ENCODE measurements at places on chromosomes 7 and 10. TPM values are rescaled to one million over a fixed set of nuclear protein-coding genes. Genes with fewer than 3 reads are reported as not detected.

The WIPF3 gene
- total RNA-seq, result not detected

The UBTD1 gene
- total RNA-seq, result 1.8 TPM

The POLR2J2 gene
- total RNA-seq, result 21.5 TPM

The OPN4 gene
- not detected for total RNA-seq

The AKR1C8 gene
- 0.22 TPM for total RNA-seq

The ITGB1 gene
- 61.4 TPM for total RNA-seq

The DENND2A gene
- not detected for total RNA-seq

The RASSF4 gene
- 1.3 TPM for total RNA-seq

DNA sequence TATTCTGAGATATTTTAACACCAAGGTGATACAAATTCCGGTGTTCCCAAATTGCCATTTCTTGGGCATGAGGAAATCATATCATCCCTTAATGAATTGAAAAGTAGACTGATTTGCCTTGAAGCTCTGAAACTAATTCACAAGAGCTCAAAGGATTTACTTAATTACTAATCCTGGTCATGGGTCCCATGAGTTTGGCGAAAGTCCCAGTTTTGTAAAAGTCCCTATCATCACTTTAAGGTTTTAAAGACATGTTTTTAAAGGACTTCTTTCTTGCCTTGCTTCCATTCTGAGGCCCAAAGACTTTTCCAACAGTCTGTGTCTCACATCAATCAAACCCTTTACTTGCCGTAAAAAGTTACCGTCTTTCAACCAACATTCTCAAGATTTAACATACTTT is 377.9 kb downstream of the DNAJB9 start:
- no peak for DNase-seq

DNA sequence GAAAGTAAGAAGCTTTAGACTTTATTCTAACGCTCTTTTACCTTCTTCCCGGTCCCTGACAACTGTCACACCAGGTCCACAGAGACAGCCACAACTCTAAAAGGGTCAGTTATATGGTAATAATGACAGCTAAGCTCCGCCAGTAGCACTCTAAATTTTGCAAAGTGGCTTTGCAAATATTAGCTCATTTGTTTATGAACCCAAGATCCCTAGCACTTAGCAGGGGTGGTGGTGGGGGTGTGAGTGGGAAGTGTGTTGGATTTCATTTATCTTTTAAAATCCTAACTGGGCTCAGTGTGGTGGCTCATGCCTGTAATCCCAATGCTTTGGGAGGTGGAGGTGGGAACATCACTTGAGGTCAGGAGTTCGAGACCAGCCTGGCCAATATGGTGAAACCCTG is 34.8 kb upstream of the SDK1 start:
- no peak for DNase-seq

DNA sequence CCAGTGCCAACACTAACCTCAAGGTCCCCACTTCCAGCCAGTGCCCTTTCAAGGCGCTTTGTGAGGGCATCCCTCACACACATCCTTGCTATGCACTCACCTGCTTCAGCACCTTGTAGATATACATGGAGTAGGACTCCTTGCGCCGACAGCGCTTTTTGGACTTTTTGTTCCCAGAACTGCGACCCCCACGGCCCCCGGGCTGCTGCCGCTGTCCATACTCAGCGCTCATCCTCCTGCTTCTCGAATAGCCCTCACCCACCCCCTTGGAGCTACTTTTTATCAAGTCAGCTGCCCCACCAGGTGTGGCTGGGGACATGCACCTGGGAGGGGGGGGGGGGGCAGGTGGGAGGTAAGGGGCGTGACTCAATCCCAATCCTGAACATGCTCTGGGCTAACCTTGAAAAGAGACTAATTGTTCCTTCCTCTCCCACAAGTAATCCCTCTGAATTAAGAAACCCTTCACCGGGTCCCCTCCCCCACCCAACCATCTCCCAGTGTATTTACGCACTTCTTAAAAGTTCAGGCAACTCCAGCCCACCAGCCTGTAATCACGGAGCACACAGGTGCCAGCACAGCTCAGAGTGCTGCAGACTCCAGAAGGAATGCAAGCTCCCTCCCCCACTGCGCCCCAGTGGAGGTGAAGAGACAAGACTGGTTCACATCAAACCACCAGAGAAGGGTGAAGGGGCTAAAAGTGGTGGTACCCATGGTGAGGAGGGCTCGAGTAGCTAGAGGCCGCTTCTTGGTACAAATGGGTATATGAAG is at the start of gene H2BK1:
TSS of gene H2BK1 (minus strand) at position 402 of the 768 bp plus-strand sequence. CDS start at position 232, 170 bp downstream.
- DNase-seq, result no peak

- no peak for DNase-seq
These were observed 695.9 kb upstream of the GRM3 start for GRCh38 chr7:85947767-85948166.

DNA sequence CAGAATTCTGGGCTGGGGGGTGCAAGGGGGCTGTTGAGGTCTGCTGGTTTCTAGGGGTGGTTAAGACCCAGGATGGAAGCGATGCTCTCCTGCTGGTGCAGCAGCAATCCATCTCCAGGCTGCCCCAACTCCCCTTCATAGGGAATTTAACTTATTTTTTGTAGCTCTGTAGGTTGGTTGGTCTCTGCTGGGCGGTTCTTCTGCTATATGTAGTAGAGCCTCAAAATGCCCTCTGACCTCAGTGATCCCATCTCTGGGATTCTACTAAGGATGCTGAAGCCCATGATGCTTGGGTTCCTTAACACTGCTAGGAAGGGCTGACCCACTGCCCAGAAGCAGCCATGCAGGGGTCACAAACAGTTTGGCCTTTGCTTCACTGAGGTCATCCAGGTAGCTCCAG is 49.2 kb downstream of the LRRC20 start:
- no peak for DNase-seq

GRCh38 chr10:78309536-78310237 is 276.0 kb downstream of the RPS24 start:
- no peak for DNase-seq

DNA sequence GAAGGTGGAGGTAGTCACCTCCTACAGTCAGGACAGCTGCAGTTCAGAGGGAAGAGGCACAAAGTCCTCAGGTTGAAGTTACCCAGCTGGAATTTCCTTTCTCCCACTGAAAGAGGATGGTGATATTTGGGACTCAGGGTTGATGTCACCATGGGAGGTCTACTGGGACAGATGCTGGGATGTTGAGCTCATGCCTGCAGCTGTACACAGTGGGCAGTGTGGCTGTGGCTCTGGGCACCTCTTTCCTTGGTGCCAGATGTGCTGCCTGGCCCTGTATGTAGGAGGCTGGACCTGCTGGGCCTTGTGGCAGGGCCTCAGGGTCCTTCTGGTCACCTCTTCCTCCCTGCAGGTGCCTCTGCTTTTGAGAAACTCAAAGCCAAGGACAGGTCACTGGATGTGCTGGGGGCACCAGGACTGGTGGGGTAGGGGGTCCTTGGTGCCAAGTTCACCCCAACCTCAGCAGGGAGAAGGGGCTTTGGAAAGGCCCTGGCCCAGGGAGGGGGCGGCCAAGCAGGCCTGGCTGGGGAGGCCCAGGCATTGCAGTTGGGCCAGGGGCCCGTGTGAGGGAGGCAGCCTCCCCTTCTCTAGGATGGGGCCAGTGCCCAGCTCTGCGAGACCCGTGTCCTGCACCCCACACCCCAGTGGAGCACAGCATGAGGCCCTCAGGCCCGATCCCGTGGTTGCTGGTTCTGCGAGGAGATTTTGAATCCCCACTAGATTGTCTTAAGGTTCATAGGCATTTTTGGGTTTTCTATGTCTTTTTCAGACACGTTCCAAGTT is 103.1 kb downstream of the BMS1 start:
- DNase-seq, result no peak

DNA sequence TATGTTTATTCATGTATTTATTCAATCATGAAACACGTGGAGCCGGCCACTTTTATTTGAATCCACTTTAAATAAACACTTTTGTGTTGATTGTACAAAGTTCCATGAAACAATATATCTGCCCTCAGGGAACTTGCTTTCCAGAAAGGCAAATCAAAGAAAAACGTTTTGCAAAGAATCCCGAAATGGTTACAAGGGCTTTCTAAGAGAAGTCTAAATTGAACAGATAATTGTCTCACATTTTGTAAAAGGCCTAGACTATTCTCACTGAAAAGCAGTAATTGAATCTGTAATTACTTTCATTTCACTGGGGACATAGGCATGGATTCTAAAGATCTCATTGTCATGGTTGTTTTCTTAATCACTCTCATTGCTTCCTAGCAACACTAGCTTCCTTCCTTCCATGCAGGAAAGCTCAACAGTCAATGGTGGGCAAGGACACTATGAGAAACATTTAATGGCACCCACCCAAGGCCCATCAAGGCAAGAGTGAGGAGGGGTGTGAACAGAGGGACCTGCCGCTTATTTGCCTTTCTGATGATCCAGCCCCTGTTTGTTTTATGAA is 622.4 kb upstream of the C7orf33 start:
- DNase-seq, result no peak

DNA sequence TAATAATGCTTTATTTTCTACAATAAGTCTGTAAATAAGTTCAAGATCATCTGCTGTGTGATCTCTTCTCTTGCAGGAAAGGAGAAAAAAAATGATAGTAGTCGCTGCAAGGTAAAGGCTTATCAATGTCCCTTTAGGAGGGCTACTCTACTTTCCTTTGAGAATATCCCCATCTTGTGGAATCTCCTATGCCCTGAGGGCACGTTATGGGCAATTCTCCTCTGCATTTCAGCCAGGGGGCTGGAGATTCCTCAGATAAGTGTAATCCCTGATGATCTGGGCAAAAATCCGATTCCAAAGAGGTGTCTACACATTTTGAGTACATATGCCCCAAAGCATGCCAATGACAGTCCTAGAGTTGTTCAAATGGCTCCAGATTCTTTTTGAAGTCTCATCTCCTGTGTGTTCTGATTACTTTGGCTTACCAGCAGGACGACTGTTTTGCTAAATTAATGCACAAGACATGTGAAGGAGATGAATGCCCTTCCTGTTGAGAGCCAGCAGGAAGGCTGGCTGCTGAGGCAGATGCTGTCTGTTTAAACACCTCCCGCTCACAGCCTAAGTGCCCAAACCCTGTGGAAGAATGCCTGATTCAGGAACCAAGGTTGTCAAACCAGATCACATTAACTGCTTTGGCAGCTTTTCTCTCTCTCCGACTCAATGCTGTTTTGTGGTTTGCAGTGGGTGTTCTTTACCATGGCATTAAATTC is 171.2 kb upstream of the COL1A2 start:
- no peak for DNase-seq

- no peak for DNase-seq
These were observed 59.8 kb downstream of the SLC25A40 start for GRCh38 chr7:87816389-87816788.

DNA sequence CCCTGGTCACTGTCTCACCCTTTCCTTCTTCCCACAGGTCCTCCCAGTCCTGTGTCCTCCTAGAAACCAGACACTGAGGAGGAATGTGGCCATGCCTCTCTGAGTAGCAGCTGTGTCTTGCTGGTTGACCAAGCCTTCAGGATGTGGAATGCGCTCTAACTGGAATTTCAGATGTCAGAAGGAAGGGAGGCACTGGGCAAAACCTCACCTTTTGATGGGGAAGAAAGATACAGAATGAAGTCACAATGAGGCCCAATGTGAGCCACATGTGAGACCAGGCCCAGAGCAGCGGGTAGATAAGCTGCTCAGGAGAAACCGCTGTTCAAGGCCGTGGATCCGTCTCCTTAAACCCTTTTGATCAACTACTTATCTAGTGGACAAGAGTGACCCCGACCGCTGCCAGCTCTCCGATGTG is 54.8 kb upstream of the ECHDC3 start:
- DNase-seq, result no peak

DNA sequence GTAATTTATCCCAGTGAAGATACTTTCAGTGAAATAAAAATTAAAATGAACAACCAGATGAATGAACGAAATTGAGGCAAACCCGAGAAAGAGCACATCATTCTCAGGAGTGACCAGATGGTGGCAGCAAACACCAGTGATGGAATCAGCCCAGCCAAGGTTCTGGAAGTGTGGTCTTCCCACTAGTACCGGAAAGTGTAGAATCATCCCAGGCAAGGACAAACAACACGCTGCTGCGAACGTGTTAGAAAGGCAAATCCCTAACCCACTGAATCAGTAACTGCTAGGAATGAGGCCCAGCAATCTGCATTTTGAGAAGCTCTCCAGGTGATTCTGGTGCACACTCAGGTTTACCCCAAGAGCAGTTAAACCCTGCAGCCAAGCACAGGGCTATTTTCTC is 15.5 kb upstream of the SLC18A3 start:
- no peak for DNase-seq

GRCh38 chr7:132377015-132377414 is 199.3 kb downstream of the PLXNA4 start:
- no peak for DNase-seq

- DNase-seq, result no peak
These were observed 34.5 kb upstream of the VDAC2 start for GRCh38 chr10:75176046-75176445.

DNA sequence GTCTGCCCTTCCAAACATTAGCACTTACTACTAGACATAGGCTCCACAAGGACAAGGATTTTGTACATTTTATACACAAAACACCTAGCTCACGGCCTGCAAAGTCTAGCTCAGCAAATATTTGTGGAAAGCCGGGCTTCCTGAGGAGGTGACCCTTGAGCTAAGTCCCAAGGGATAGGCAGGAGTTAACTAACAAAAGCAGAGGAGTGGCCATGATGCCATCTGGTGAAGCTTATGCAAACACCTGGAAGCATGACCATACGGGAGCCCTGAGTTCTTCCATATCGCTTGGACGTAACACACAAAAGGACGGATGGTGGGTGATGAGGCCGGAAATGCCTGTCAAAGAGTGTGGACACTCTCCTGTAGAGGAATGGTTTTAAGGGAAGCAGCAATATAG is 25.9 kb upstream of the YAE1 start:
- no peak for DNase-seq

- DNase-seq, result no peak
These were observed 365.2 kb downstream of the PLXDC2 start for GRCh38 chr10:20181434-20181833.

- DNase-seq, result no peak
These were observed 182.1 kb downstream of the ARID5B start for GRCh38 chr10:62083412-62084267.

DNA sequence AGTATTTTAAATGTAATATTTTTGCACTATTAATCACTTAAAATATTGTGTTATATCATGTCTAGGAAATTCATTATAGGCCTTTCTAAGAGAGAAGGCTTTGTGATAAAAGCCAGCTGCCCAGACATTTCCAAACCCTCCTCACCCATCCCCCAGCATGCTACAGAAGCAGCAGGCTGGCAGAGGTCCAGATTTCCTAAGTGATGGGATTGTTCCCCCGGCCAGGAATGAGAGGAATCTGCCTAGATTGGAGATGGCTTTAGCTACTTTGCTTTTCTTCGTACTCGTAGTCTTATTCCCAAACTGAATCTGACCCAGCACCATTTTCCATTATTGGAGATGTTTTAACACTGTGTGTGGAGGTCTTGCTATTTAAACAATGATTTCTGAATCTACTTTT is 29.4 kb downstream of the CDK14 start:
- DNase-seq, result no peak

DNA sequence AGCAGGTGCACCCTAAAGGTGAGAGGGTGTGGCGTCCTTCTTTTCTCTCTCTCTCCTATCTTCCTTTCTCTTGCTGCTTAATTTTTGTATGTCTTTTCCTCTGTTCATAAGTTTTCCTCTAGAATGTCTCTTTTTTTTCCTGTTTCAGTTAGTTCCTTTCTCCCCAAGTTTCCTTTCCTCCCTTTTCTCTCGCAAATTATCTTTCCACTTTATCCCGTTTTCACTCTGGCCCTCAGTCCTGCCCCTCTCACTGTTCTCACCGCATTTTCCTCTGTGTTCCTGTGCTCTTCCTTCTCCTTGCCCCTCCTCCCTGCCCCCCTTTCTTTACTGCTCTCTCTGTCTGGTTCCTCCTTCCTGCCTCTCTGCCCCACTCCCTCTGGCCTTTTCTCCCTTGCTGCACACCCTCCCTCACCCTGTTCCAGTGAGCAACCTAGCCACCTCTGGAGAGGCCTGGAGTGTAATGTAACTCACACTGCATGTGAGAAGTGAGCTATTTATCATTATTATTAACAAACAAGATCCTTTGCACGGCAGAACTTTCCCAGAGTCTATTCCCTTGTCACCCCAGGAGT is 158.5 kb downstream of the C10orf105 start:
- no peak for DNase-seq

Data from activated T-helper 1 cell treated with anti-CD3 and anti-CD28 coated beads, Interleukin-12 subunit alpha, Interleukin-12 subunit beta, Interleukin-2, Interleukin-4 antibody, amounts not matched to agents 30 ng/mL and 10 ng/mL and 1 ng/mL, durations not matched to agents 14 hours and 24 hours and 36 hours (primary cell).